ENCODE measurements at places on chromosomes 7 and 10.

DNA sequence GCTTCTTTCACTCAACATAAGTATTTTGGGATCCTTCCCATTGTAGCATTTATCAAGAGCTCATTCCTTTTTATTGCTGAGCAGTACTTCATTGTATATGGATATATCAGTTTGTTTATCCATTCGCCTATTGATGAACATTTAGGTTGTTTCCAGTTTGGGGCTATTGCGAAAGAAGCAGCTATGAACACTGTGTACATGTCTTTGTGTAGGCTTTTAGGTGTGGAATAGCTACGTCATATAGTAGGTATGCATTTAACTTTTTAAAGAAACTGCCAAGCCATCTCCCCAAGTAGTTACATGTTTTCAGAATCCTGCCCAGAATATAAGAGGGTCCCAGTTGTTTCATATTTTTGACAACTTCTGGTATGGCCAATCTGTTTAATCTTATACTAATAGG, 468.1 kb downstream of the IPMK start:
- H3K4me3 ChIP-seq = no peak overlapping the region
- no peaks in the 10 kb centered on the region for H3K36me3 ChIP-seq
- H3K4me1 ChIP-seq = no peaks in the 10 kb centered on the region
- no peaks in the 10 kb centered on the region for H3K27me3 ChIP-seq

DNA sequence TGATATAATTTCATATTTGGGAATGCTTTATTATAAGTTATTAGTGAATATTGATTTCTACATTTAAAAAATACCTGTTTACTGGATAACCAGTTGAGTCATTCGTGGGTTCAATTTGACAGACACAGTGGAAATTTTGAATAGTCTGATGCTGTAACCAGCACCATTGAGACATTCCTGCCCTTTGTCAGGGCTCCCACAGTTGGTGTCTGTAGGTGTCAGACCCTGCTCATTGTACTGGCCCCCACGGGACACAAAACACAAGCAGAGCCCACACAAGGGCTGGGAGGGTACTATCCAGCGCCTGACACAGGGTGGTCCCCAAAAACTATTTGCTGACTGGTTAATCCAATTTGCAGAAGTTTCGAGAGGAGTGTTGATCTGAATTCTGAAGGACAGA, 35.9 kb downstream of the EEPD1 start:
- peaks cover 2% of the 10 kb centered on the region for H3K4me1 ChIP-seq
- no peak overlapping the region for H3K4me3 ChIP-seq
- H3K27me3 ChIP-seq = no peaks in the 10 kb centered on the region
- DNase-seq = no peak

- H3K4me3 ChIP-seq = no peak overlapping the region
- no peak overlapping the region for H3K27ac ChIP-seq
- peaks cover 12% of the 10 kb centered on the region for H3K36me3 ChIP-seq
These were observed 39.9 kb downstream of the INPP5A start for GRCh38 chr10:132577350-132578003.

DNA sequence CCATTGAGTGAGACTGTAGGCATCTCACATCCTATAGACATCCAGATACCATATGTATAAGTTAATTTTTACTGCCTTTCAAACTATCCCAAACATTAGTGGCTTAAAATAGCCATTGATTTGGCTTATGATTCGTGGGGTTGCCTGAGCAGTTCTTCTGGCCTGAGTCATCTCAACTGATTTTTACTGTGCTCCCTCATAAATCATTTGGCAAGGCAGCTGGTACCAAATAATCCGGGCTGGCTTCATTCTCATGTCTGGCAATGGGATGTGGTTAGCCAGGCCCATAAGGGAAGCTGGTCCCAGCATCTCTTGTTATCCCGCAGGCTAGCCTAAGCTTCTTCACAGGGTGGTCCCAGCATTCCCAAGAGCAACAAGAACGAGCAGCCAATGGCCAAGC, 6.7 kb upstream of the LRGUK start:
- H3K27me3 ChIP-seq = no peaks in the 10 kb centered on the region
- no peak overlapping the region for H3K27ac ChIP-seq
- H3K4me1 ChIP-seq = no peaks in the 10 kb centered on the region
- no peaks in the 10 kb centered on the region for H3K36me3 ChIP-seq
- no peak overlapping the region for H3K4me3 ChIP-seq

GRCh38 chr10:117884093-117884492, 162.6 kb downstream of the RAB11FIP2 start:
- no peaks in the 10 kb centered on the region for H3K4me1 ChIP-seq
- peaks cover 52% of the 10 kb centered on the region for H3K27me3 ChIP-seq
- no peak overlapping the region for H3K27ac ChIP-seq
- no peak for DNase-seq
- H3K36me3 ChIP-seq = no peaks in the 10 kb centered on the region
- no peak overlapping the region for H3K4me3 ChIP-seq

- peaks cover 4% of the 10 kb centered on the region for H3K36me3 ChIP-seq
- no peak for DNase-seq
- no peaks in the 10 kb centered on the region for H3K27me3 ChIP-seq
- no peak overlapping the region for H3K4me3 ChIP-seq
- no peak overlapping the region for H3K27ac ChIP-seq
These were observed 310.1 kb downstream of the MDFIC start for GRCh38 chr7:115232041-115232440.

GRCh38 chr10:47058961-47059391, 147.7 kb downstream of the PTPN20 start:
- peaks cover 16% of the 10 kb centered on the region for H3K27me3 ChIP-seq
- no peaks in the 10 kb centered on the region for H3K4me1 ChIP-seq
- no peak for DNase-seq
- H3K36me3 ChIP-seq = no peaks in the 10 kb centered on the region
- no peak overlapping the region for H3K27ac ChIP-seq

GRCh38 chr10:96370584-96371157, 11.9 kb upstream of the OPALIN start:
- peak; percentile 29 for DNase-seq
- peaks cover 29% of the 10 kb centered on the region for H3K27me3 ChIP-seq
- H3K36me3 ChIP-seq = no peaks in the 10 kb centered on the region
- H3K27ac ChIP-seq = no peak overlapping the region

GRCh38 chr7:121352323-121352722, 23.5 kb downstream of the WNT16 start:
- no peaks in the 10 kb centered on the region for H3K27me3 ChIP-seq
- H3K36me3 ChIP-seq = peaks cover 31% of the 10 kb centered on the region
- no peak overlapping the region for H3K4me3 ChIP-seq

- H3K4me3 ChIP-seq = no peak overlapping the region
- H3K4me1 ChIP-seq = no peaks in the 10 kb centered on the region
- H3K27ac ChIP-seq = no peak overlapping the region
- DNase-seq = no peak
- no peaks in the 10 kb centered on the region for H3K36me3 ChIP-seq
These were observed 138.3 kb downstream of the EGFR start for GRCh38 chr7:55156919-55157763.

DNA sequence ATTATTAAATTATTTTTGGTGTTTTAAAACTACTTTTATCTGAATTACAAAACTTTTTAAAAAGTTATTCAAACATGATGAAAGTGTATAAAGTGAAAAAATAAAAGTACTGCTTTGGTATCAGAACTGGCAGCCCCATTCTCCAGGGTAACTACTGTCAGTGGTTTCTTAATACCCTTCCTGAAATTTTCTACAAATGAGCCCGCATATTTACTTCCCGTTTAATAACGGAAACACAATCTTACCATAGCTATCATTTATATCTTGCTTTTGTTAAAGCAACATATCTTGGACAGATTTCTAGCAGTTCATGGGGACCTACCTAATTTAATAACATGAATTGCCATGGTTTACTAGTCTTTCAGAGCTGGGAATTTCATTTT, 249.9 kb downstream of the RNLS start:
- H3K4me1 ChIP-seq = no peaks in the 10 kb centered on the region
- H3K4me3 ChIP-seq = no peak overlapping the region
- H3K27ac ChIP-seq = no peak overlapping the region
- no peak for DNase-seq

DNA sequence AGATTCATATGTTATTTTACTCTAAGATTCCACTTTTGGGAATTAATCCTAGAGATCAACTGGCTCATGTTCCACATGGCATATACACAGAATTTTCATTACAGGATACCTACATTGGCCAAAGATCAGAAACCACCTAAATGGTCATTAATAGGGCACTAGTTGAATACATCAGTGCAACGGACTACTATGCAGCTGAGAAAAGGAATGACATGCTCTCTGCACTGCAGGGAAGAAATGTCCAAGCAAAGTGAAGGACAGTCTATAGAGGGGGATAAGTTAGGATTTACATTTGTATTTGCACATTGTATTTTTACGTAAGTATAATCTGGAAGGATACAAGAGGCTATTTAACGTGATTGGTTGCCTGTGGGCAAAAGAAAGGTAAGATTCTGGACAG, 67.7 kb upstream of the PRLHR start:
- H3K4me1 ChIP-seq = peaks cover 9% of the 10 kb centered on the region
- no peak overlapping the region for H3K4me3 ChIP-seq
- H3K27me3 ChIP-seq = peaks cover 47% of the 10 kb centered on the region
- no peaks in the 10 kb centered on the region for H3K36me3 ChIP-seq
- no peak overlapping the region for H3K27ac ChIP-seq

DNA sequence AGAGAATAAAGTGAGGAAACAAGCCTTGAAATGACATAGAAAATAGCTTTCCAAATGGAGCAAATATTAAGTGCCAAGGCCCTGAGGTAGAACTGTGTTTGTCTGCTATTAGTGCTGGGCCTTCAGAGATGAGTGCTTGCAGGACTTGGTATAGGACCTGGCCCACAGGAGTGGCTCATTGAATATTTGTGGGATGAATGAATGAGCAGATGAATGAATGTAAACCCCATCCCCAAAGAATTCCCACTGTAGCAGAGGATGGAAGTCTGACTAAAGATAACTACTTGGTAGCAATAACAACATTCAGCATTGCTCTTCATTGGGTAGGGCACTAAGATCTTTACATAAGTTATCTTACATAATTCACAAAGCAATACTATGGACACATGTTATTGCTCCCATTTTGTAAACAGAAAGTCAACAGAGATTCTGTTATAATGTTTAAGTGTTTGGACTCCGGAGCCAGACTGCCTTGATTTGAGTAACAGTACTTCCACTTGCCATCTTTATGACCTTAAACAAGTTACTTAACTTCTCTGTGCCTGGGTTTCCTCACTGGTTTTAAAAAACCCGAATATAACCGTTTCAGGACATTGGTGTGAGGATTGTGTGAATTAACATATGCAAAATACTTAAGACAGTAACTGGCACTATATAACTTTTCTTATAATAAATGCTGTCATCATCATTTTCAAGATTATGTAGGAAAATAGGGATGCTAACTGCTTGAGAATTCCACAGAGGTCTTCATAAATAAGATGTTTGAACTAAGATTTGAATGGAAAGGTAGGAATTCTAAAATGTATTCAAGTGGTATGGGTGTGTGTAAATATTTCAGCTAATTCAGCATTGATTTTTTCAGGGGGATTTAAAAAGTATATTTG, 141.9 kb downstream of the PRKG1 start:
- DNase-seq = no peak
- H3K27me3 ChIP-seq = no peaks in the 10 kb centered on the region
- H3K36me3 ChIP-seq = no peaks in the 10 kb centered on the region
- no peak overlapping the region for H3K27ac ChIP-seq

DNA sequence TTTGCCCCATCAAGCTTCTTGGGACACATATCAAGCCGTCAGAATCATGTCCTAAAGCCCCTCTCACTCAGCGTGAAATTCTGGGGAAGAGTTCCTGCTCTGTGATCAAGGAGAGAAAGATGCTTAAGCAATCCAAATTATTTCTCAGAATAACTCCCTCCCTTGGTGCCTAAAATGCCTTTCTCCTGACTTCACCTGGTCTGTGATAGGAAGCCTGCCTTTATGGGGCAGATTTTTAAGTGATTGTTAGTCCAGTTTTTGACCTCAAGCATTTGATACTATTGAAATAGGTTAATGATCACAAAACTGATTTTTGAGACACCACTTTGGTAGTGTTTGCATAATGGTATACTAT, 76.4 kb upstream of the MAGI2 start:
- DNase-seq = no peak
- no peak overlapping the region for H3K4me3 ChIP-seq
- H3K36me3 ChIP-seq = no peaks in the 10 kb centered on the region
- no peak overlapping the region for H3K27ac ChIP-seq

DNA sequence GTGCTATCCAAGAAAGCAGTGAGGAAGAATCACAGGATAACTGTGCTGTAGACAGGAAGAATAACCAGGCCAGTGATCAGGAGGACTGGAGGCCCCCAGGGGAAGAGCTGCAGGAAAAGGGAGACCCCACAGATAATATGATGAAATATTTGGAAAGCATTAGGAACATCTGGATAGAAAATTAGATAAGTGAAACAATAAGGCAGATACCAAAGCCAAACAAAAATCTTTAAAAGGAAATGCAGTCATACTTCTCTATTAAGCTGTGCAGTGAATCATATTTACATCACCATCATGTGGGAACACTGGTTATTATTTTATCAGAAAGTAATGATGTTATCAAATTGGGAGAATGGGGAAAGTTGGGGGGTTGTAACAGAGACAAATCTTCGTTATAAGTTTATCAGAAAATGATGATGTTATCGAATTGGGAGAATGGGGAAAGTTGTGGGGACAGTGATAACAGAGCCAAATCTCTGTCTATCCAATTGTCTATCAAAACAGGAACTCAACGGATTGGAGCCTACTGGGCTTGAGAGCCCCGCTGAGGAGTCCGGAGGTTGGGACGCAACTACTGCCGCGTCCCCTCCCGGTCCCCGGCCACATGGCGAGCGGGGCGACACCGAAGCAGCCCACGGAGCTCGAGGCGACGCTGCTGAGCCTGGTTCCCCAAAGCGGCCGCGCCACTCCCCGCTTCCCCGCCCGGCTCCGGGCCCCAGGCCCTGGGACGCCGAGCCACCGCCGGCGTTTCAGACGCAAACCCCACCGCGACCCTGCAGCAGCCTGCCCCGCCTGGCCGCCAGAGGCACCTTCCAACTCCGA, 14.0 kb upstream of the RALA start:
- DNase-seq = no peak
- no peak overlapping the region for H3K27ac ChIP-seq
- no peaks in the 10 kb centered on the region for H3K36me3 ChIP-seq
- no peak overlapping the region for H3K4me3 ChIP-seq

All from effector memory CD8-positive, alpha-beta T cell (primary cell).